ENCODE measurements at places on chromosomes 2 and 18. TPM values are rescaled to one million over a fixed set of nuclear protein-coding genes. Genes with fewer than 3 reads are reported as not detected.

Gene CNDP2
- total RNA-seq = 66.4 TPM

DNA sequence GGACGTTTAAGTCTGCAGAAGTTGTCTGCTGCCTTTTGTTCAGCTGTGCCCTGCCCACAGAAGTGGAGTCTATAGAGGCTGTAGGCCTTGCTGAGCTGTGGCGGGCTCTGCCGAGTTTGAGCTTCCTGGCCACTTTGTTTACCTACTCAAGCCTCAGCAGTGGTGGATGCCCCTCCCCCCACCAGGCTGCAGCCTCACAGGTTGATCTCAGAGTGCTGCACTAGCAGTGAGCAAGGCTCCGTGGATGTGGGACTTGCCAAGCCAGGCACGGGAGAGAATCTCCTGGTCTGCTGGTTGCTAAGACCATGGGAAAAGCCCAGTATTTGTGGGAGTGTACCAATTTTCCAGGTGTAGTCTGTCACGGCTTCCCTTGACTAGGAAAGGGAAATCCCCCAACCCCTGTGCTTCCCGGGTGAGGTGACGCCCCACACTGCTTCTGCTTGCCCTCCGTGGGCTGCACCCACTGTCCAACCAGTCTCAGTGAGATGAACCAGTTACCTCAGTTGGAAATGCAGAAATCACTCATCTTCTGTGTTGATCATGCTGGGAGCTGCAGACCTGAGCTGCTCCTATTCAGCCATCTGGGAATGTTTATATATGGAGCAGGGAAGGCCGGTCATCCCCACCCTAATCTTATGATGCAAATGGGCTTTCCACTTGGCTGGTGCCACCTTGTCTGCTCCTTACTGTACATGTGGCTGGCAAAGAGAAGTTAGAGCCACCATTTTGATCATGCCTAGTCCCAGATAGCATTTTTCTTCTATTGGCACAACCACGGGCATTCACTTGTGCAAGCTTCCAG lies 156.9 kb upstream of the ITGA6 start:
- no peak for DNase-seq

DNA sequence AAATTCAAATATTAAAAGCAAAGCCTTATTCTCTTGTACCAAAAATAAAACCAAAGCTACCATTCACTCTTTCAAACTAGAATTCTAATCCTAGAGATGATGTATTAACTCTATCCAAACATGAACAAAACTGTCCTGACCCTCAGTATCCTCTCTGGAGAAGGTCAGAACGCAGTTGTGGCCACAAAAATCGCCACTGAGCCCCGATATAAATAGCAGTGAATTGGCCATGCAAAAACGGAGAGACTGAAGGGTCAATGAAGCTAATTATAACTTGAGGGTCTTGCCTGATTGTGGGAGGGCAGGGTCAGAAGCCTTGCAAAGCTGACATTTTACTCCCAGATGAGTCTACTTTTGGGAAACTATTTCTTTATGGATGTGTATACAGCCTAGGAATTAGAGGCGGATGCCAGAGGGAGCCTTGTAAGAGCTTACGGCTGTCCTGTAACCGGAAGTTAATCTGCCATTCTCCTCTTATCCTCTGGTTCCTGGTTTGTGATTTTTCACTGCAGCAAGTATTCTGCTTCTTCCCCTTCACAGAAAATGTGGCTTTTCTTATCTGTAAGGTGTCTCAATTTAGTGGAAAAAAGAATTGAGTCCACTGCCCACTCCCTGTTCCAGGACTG lies 28.1 kb downstream of the CAVIN2 start:
- DNase-seq = no peak

DNA sequence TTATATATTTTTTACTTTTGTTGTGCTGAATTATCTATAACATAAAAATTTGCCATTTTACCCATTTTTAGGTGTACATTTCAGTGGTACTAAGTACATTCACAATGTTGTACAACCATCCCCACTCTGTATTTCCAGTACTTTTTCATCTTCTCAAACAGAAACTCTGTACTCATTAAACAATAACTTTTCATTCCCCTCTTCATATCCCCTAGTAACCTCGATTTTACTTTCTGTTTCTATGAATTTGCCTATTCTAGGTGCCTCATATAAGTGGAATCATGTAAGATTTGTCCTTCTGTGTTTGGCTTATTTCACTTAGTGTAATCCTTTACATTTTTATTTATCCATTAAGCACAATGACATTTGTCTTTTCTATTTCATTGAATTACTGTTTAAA lies 51.3 kb downstream of the GTF2A1L start:
- DNase-seq = no peak

GRCh38 chr2:68041704-68042245 lies 21.0 kb downstream of the C1D start:
- no peak for DNase-seq
